ENCODE measurements at places on chromosomes 1 and 21.

DNA sequence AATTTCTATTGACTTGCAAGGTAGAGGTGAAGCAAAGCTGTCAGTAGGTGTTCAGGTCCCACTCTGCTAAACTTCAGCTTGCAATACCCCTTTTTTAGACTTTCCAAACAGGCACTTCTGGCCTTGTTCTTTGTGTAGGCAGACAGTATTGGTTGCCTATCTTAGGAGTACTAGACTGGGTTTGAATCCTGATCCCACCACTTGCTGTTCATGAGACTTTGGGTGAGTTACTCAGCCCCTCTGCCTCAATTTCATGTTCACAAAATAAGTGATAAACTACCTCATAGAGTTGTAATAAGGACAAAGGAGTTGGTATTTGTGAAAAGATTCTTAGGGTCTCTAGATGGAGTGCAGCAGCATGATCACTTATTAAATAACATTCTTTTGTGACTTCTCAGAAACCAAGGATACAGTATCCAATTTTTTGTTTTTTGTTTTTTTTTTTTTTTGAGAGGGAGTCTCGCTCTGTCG, 5.2 kb downstream of the RCC1 start:
- no peaks in the 10 kb centered on the region for H3K27me3 ChIP-seq
- H3K4me1 ChIP-seq, result peaks cover 17% of the 10 kb centered on the region
- H3K36me3 ChIP-seq, result peaks cover 41% of the 10 kb centered on the region

- no peaks in the 10 kb centered on the region for H3K27me3 ChIP-seq
- DNase-seq, result no peak
- H3K4me3 ChIP-seq, result no peak overlapping the region
- H3K36me3 ChIP-seq, result no peaks in the 10 kb centered on the region
Measured at GRCh38 chr21:38220270-38220737, 36.5 kb upstream of the KCNJ15 start.

- H3K36me3 ChIP-seq, result no peaks in the 10 kb centered on the region
- H3K4me1 ChIP-seq, result no peaks in the 10 kb centered on the region
- no peak overlapping the region for H3K4me3 ChIP-seq
- DNase-seq, result no peak
- no peaks in the 10 kb centered on the region for H3K27me3 ChIP-seq
Measured at GRCh38 chr1:54971317-54971791, 9.1 kb upstream of the TMEM61 start.

DNA sequence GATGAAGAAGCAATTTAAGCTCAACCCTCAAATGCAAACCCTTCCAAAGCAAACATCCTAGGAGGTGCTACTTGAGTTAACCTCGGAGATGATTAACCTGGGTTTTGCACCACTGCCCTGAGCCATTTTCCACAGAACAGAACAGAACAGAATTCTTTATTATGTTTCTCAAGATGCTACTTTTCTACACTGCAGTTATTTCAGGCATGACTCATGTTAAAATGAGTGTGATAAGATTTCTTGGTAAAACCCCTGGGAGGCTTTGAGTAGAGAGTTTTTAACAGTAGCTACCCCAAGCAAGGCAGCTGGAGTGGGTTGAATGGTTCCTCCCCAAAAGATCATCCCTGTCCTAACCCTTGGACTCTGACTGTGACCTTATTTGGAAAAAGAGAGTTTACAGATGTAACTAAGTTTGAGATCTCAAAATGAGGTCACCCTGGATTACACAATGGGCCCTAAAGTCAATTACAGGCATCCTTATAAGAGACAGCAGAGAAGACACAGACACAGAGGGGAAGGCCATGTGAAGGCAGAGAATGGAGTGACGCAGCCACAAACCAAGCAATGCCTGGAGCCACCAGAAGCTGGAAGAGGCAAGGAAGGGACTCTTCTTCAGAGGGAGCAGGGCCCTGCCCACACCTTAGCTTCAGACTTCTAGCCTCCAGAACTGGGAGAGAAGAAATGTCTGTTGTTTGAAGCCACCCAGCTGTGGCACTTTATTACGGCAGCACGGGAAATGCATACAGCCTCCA, 153.4 kb downstream of the ETS2 start:
- no peaks in the 10 kb centered on the region for H3K27me3 ChIP-seq
- no peak for DNase-seq
- no peaks in the 10 kb centered on the region for H3K36me3 ChIP-seq
- no peak overlapping the region for H3K4me3 ChIP-seq

GRCh38 chr1:58573705-58574591, 3.1 kb downstream of the TACSTD2 start:
- H3K4me3 ChIP-seq, result no peak overlapping the region
- DNase-seq, result peak; percentile 41
- H3K4me1 ChIP-seq, result no peaks in the 10 kb centered on the region
- no peak overlapping the region for H3K27ac ChIP-seq

DNA sequence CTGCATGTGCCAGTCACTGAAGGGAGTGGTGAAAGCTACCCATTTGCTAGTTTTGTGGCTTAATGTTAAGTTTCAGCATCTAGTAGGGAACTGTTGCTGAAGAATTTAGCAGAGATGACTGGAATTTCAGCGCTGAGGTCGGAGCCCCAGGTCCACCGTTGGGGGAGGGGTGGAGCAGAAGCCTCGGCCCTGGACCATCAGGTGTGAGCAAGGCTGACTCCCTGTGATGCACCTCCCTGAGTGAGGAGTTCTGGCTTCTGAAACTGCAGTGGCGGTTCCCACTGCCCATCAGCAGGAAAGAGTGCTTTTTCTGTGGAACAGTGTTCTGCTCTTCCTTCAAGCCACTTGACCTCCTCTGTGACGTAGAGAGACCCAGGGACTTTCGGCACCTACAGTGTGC, 1.3 kb downstream of the NOS1AP start:
- no peaks in the 10 kb centered on the region for H3K27me3 ChIP-seq
- peak; percentile 63 for DNase-seq
- H3K4me1 ChIP-seq, result peaks cover 33% of the 10 kb centered on the region

GRCh38 chr1:66944330-66945274, 19.8 kb downstream of the MIER1 start:
- H3K27me3 ChIP-seq, result no peaks in the 10 kb centered on the region
- H3K4me1 ChIP-seq, result no peaks in the 10 kb centered on the region
- H3K4me3 ChIP-seq, result no peak overlapping the region

DNA sequence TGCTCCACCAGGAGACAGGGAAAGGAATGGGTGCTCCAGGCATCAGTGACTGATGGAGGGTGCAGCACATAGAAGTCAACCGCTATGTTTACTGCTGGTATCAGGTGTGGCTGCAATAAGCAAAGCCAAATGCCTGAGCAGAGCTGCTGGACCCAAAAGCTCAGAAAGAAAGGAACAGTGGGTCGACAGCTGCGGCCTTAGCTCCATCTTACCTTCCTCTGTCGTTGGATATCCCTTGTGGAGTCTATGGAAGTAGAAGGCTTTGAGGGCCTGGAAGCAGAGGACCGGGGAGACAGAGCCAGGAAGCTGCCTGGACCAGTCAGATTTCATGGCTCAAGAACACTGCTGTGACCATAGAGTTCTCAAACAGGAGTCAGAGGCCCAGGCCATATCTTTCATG, 45.3 kb downstream of the RIMS3 start:
- H3K27ac ChIP-seq, result no peak overlapping the region
- H3K4me1 ChIP-seq, result no peaks in the 10 kb centered on the region
- H3K36me3 ChIP-seq, result no peaks in the 10 kb centered on the region
- H3K4me3 ChIP-seq, result no peak overlapping the region

DNA sequence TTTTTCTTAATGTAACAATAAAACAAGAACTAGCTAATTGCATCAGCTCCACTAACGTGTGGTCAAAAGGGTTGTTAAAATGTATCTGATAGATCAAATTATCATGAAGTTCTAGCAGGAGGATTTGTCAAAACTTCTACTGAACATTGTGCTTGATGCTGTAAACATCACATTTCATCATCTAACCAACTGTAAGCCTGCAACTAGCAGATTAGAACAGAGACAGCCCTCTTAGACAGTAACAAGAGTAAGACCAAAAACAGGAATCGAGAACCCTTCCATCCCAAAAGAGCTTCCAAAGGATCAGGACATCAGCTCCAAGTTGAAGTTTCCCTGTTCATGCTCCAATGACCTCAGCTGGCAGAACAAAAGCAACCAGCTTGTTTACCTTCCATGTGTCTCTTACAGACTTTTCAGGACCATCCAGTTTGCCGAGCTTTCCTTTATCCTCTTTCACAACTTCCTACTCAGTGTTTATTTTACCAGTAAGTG, 44.6 kb downstream of the NIBAN1 start:
- no peaks in the 10 kb centered on the region for H3K36me3 ChIP-seq
- no peak overlapping the region for H3K27ac ChIP-seq
- H3K4me3 ChIP-seq, result no peak overlapping the region
- DNase-seq, result no peak
- H3K27me3 ChIP-seq, result no peaks in the 10 kb centered on the region

DNA sequence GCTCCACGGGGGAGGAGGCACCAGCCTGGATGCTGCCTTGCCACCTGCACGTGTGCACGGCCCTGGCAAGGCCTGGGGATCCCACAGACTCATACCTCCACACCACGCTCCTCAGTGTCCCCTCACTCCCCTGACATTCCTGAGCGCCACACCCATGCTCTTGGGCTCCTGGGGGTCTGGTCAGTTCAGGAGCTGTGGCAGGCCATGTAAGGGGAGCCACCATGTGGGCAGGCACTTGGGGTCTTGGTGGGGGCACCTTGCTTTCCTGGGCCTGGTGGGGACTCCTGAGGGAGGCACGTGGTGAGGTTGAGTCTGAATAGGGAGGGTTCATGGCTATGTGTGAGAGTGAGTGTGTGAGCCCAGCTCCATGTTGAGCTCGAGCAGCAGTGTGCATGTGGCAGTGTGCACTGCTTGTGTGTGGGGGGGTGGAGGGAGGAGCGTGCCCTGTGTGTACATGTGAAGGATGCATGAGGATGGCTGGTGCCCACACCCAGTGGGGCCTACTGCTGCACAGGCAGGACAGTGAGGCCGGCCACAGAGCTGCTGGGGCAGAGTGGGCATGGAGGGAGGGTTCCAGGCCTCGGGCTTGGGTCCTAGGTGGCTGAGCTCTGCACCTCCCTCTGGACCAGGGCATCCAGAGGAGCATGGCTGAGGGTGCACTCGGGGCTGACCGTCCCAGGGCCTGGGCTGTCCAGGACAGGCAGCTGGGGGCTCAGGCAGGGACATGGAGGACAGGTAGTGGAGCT, 1.6 kb downstream of the GJC2 start:
- no peak for DNase-seq
- no peaks in the 10 kb centered on the region for H3K4me1 ChIP-seq
- no peaks in the 10 kb centered on the region for H3K36me3 ChIP-seq
- no peak overlapping the region for H3K27ac ChIP-seq
- 0 out of 2 replicates have a peak, but pooled peaks cover 5% of the 10 kb centered on the region for H3K27me3 ChIP-seq
- H3K4me3 ChIP-seq, result no peak overlapping the region

DNA sequence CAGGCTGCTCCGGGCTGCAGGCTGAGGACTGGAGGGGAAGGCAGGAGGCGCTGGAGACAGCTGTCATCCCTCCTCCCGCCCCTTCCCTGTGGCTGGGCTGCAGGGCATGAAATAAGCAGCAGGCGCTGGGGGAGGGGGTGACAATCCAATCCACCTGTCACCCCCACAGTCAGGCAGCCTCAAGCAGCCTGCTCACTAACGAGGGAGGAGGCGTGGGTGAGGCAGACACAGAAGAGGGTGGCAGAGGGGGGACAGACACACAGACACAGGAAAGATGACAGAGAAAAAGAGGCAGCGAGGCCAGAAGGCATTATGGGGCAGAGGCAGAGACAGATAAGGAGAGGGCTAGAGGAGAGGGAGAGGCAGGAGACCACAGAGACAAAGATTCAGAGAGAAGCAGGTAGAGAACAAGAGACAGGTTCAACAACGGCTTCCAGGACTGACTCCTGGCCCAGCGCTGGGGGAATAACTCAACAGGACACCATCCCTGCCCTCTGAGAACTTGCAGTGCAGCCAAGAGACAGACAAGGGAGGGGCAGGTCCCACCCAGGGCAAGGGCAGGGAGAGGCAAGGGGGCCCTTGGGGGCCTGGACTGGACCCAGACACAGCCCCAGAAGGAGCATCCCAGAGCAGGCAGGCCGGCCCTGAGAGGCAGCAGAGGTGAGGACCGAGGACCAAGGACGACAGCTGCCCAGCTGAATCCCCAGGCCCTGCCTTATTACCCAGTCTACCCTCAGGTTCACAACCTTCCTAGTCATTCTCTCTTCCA, 11.2 kb downstream of the MEF2D start:
- no peak overlapping the region for H3K27ac ChIP-seq
- H3K4me1 ChIP-seq, result peaks cover 44% of the 10 kb centered on the region
- no peak for DNase-seq

GRCh38 chr21:39670701-39671100, 58.0 kb downstream of the B3GALT5 start:
- H3K27ac ChIP-seq, result no peak overlapping the region
- H3K4me1 ChIP-seq, result peaks cover 6% of the 10 kb centered on the region
- DNase-seq, result no peak
- no peaks in the 10 kb centered on the region for H3K27me3 ChIP-seq

DNA sequence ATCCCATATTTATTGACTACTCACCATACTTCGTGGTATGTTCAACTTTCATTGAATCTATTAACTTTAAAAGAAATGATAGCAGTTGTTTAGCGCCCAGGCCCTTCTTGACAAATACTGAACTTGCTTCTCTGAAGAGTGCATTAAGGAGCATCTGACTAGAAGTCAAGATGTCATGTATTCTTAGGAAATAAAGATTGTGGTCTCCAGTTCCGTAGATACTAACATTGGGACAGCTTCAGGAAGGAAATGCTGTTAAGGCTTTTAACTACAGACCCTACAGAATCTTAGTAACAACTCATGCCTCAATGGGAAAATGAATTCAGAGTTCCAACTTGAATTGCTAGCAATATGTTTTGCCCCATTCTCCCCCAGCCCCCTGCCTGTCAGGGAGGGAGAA, 14.8 kb downstream of the LYST start:
- no peaks in the 10 kb centered on the region for H3K27me3 ChIP-seq
- no peak overlapping the region for H3K27ac ChIP-seq
- no peak overlapping the region for H3K4me3 ChIP-seq
- no peaks in the 10 kb centered on the region for H3K36me3 ChIP-seq
- DNase-seq, result no peak

DNA sequence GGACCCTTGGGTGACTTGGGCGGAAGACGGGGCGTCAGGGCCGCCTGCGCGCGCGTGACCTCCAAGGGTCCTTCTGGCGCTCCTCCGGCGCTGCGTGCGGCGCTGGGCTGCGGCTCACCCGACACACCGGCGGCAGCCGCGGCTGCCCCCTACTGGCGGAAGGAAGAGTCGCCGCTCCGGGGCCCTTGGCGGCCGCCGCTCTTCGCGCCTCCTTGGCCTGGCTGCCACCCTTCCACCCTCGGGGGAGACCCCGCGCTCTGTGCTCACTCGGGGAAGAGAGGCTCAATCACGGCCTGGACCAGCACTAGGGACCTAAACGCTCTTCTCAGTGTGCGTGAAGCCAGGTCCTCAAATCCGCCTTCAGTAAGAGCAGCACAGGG, 89.7 kb downstream of the DMRTA2 start:
- no peaks in the 10 kb centered on the region for H3K36me3 ChIP-seq
- no peak overlapping the region for H3K27ac ChIP-seq
- peak; percentile 25 for DNase-seq
- peak overlapping the region; percentile 54 for H3K4me3 ChIP-seq
- peaks cover 15% of the 10 kb centered on the region for H3K27me3 ChIP-seq
- no peaks in the 10 kb centered on the region for H3K4me1 ChIP-seq

Measured in H1 (cell line).